Stimulated activated CD4-positive, alpha-beta T cell treated with anti-CD3 and anti-CD28 coated beads, Interleukin-12 subunit alpha, Interleukin-12 subunit beta, amount 100 ng/mL, for 48 hours (primary cell): ENCODE measurements at places on chromosomes 7 and 10.

- DNase-seq: no peak
Measured at GRCh38 chr10:78655979-78656378, 412.8 kb upstream of the ZMIZ1 start.

GRCh38 chr10:43689618-43689954 is 40.9 kb upstream of the ZNF32 start:
- DNase-seq: no peak

- no peak for DNase-seq
Measured at GRCh38 chr7:121271916-121272315, 56.9 kb upstream of the WNT16 start.

DNA sequence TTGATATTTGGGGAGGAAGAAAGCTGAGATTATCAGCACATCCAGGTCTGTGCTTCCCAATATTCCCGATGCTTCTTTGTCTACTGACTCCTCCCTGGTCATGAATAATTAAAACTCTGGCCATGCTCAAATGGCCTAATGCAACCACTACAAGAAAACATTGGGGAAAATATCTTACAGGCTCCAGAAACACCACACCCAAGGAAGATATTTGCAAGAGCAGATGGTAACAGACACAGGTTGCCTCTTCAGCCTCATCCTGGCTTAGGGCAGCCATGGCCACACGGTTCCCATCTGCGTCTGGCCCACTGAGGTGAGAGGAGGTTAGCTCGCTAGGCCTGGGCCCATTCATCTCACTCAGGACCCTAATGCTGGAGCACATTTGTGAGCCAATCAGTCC is 108.4 kb upstream of the SDK1 start:
- DNase-seq: no peak

DNA sequence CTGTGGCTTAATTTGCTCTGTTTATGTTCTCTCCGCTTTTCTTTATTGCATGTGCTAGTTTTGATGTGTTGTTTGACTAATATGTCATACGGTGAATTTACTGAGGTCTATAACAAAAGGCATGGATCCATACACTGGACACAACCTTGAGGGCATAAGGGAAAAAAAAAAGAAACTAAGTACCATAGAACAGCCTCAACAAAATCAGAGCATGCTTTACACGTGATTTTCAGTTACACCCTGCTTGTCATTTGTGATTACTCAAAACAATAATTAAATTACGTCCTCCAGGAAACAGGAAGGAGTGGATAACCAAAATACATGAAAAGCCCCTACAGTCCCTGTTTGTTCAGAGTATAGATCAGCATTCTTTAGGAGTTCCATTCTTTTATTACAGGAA is 150.5 kb downstream of the CRPPA start:
- DNase-seq: no peak

- DNase-seq: no peak
Measured at GRCh38 chr7:8932751-8933150, 499.3 kb downstream of the NXPH1 start.

GRCh38 chr7:94425546-94425945 is 30.9 kb downstream of the COL1A2 start:
- DNase-seq: no peak
